Activated CD4-positive, alpha-beta memory T cell treated with anti-CD3 and anti-CD28 coated beads, Interleukin-2, amount 10 ng/mL, durations not matched to agents 7 days and 5 days (primary cell): ENCODE measurements at places on chromosomes 1 and 21.

- no peak for DNase-seq
Measured at GRCh38 chr1:238487931-238488330, 597.2 kb upstream of the ZP4 start.

GRCh38 chr1:212700892-212701819 is 1.5 kb upstream of the BATF3 start:
- DNase-seq, result no peak

- DNase-seq, result no peak
Measured at GRCh38 chr1:229147072-229147471, 123.8 kb upstream of the RAB4A start.

DNA sequence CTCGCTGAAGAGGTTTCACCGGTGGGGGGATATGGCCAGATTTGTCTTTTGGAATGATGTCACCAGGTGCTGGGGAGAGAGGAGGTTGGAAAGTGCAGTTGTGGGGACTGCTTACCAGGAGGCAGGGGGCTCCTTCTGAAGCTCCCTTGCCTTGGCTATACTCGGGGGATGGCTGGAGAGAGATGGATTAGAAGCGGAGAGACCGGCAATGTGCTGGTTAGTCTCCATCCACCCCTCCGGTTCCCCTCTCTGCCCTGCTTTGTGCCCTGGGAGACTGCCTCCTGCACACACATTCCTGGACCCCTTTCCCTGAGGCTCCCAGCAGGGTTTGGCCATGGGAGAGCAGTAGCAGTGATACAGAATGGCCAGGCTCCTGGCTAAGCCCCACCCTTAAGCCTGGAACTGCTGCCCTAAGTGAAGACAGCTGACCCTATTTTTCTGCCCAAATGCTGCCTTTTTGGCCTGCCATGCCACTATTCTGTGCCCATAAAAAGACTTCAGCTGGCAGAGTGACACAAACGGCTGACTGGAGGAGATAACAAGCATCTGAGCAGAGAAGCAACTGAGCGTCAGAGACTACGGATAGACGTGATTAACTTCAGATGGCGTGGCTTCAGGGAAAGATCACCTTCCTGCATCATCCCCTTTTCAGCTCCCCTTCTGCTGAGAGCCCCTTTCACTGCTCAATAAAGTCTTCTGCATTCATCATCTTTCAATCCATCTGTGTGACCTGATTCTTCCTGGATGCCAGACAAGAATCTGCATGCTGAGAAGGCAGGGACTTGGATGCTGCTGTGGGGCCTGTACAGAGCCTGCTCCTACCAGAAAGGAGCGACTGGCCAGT is 14.5 kb upstream of the VPS13D start:
- DNase-seq, result no peak

GRCh38 chr1:165006831-165007230 is 349.7 kb downstream of the LMX1A start:
- DNase-seq, result no peak

DNA sequence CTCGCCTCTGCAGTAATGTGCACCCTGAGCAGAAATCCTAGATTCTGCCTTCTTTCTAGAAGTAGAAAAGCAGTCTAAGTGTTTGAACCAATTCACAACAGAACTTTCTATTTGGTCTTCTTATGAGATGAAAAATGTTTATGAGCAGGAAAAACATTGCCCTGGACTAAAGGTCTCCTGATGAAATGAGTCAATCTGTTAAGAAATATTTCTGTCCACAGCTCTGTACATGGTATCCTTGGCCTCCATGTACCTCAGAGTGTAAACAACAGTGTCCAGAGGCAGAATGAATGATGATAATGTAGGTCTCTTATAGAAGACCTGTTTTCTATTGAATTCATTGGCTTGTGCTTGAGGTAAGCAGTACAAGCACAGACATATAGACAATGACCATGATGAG is 6.2 kb upstream of the APCS start:
- DNase-seq, result no peak

DNA sequence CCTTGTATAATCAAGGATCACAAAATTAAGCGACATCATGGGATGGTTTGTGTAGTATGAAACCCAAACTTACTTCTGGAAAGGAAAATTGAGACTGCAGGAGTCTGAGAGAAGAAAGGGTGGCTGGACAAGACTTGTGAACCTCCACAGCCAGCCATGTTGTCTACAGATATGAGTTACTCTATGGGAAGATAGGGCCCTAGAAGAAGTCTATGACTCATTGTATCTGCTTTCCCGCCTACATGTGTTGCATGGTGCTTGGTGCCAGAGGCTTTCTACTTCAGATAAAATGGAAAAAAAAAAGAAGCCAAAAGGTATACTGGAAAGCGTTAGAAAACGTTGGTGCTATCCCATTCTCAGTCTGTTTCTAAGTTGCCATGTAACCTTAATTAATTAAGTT is 18.7 kb upstream of the OR6N2 start:
- DNase-seq, result no peak
